ENCODE measurements at places on chromosomes 3 and 15. TPM values are rescaled to one million over a fixed set of nuclear protein-coding genes. Genes with fewer than 3 reads are reported as not detected.

GRCh38 chr3:155712008-155712407 is 32.9 kb downstream of the PLCH1 start:
- no peak for DNase-seq

DNA sequence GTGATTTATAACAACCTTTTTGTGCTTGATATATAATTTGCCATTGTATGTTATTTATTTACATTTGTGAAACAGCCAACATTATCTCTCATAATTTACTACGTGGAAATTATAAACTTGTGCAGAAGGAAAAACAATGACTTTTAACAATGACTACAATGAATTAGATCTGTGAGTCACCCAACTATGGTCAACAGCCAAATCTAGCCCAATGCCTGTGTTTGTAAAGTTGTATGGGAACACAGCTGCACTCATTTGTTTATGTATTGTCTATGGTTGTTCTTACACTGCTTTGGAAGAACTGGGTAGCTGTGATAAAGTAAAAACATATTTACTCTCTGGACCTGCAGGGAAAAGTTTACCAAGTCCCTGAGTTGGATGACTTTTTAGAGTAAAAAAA is 110.4 kb downstream of the OTOL1 start:
- DNase-seq, result no peak

DNA sequence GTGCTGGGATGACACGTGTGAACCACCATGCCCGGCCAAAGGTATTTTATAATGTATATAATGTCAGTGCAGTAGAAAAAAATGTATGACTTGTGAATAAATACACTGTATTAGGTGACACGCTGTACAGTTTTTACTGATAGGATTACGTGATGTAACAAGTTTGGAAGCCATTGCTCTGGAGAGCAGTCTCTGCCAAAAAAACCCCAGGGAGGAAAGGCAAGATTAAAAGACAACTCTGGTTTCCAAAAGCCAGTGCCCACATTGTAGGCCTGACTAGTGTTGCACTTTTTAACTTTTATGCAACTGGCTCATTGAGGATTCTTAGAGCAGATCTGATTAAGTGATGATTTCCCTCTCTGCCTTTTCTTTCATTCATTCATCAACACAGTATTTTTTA is 62.0 kb upstream of the SLC2A2 start:
- DNase-seq, result no peak

DNA sequence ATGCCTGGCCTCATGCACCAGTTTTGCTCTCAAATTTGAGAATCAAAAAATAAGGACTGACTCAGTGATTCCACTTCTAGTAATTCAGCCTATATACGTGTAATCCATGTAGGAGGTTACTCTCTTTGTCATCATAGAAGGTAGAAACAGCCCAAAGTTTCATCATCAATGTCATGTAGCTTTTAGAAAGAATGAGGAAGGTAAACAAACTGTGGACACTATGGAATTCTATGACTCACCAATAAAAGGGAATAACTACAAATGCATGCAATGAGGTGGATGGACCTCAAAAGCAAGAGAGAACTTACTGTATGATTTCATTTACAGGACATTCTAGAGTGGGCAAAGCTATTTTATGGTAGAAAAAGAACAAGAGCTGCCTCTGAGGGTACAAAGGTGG is 93.2 kb upstream of the LRIG1 start:
- DNase-seq, result no peak

DNA sequence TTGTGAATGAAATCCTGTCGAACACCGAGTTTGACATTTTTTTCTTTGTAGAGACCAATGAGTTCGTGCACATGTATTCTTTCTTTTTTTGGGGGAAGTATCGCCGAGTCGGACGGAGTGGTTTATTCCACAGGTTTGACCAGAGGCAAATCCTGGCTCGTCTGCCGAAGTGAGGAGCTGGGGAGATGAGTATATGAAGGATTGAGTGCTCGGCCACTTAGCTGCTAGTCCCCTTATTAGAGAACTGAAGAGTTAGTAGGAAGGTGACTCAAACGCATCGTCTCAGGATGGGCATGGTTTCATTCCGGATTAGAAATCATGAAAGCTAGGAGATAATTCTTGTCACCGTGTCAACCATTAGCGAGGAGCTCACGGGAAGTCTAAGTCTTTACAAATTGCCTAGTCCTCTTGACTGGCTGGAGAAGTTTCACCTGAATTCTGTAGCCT is 154.7 kb upstream of the GOLIM4 start:
- peak; percentile 28 for DNase-seq

- no peak for DNase-seq
Observed at GRCh38 chr3:365268-365667, 168.7 kb downstream of the CHL1 start.

- no peak for DNase-seq
Observed at GRCh38 chr3:61182662-61183061, 68.6 kb downstream of the FHIT start.

- no peak for DNase-seq
Observed at GRCh38 chr3:157067114-157067513, 92.8 kb downstream of the CCNL1 start.

DNA sequence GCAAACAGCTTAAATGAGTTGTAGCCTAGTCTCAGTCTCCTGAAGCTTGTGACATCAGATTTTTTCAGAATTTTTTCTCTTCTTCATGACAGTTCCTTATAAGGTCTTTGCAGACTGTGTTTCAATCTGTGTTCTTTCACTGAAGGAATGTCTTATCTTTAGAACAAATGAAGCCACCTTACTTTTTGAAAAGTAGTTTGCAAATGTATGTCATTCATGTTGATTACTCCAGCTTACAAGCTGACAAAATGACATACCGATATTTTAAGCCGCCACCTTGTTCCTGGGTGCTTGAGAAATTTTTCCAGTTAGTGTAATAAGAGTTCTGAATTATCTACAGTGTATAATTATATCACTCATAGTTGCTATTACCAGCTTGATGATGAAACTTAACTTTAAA is 57.0 kb downstream of the ASTE1 start:
- no peak for DNase-seq

DNA sequence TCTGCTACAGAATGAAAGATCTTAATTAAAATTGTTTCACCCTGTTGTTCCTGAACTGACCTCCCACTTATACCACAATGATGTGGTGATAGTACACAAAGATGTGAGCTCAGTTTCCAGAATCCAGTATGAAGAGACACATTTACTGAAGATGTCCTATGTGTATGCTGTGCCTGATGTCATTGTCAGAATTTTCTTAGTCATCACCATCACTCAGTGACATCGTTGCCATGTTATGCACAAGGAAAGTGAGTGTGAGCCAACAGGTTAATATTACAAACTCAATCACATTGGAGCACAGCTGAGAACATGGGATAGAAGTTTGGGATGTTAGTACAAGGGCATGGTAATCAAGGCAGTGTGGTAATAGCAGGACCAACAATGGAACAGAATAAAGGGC is 199.7 kb upstream of the CHRNA7 start:
- DNase-seq, result no peak

DNA sequence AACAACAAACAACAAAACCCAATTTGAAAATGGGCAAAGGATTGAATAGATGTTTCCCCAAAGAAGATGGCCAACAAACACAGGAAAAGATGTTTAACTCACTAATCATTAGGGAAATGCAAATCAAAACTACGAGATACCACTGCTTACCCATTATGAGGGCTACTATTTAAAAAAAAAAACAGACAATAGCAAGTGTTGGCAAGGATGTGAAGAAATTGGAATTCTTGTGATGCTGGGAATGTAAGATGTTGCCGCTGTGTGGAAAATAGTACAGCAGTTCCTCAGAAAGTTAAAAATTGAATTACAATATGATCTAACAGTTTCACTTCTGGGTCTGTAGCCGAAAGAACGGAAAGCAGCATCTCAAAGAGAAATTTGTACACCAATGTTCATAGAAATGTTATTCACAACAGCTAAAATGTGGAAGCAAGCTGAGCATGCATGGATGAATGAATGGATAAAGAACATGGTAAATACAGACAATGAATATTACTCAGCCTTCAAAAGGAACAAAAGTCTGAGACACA is 121.9 kb downstream of the CHSY1 start:
- no peak for DNase-seq

DNA sequence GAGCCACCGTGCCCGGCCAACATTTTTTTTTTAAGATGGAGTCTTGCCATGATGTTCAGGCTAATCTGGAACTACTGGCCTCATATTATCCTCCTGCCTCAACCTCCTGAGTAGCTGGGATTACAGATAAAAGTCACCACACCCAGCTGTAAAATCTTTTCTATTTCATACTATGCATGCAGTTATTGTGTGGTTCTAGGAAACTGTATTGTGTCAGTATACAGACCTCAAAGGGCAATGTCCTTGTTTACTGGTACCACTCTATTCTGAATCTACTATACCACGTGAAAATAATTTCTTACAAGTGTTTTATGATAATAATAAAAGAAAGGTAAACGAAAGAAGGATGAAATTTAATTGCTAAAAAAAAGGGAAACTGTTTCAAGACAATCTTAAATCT is 123.5 kb upstream of the PTX3 start:
- no peak for DNase-seq

GRCh38 chr3:160343132-160343531 is 55.9 kb downstream of the IFT80 start:
- peak; percentile 11 for DNase-seq

DNA sequence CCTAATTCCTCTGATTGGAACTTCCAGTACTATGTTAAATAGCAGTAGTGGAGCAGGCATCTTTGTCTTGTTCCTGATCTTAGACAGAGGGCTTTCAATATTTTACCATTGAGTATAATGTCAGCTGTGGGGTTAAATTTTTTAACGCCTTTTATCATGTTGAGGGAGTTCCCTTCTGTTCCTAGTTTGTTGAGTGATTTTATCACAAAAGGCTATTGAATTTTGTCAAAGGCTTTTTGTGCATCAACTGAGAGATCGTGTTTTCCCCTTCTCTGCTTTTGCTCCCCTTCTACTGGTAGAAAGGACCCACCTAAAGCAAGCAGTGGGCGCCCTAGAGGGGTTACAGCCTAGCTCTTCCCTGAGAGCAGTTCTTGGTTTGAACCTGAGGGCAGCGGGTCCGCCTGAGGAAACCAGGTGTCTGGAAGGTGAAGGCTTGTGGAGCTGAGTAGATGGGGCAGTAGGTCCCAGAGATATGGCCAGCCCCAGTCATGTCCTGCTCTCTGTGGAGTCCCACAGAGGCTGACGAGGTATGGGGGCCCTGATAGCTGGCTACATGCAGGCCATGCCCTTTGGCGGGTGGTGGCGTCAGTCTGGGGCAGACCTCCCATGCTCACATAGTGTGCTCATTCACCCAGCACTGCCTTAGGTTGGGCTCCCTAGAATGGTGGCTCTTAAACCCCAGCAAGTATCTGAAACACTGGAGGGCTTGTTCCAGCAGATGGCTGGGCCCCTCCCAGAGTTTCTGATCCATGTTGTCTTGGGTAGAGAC is 11.3 kb downstream of the HDAC11 start:
- no peak for DNase-seq

DNA sequence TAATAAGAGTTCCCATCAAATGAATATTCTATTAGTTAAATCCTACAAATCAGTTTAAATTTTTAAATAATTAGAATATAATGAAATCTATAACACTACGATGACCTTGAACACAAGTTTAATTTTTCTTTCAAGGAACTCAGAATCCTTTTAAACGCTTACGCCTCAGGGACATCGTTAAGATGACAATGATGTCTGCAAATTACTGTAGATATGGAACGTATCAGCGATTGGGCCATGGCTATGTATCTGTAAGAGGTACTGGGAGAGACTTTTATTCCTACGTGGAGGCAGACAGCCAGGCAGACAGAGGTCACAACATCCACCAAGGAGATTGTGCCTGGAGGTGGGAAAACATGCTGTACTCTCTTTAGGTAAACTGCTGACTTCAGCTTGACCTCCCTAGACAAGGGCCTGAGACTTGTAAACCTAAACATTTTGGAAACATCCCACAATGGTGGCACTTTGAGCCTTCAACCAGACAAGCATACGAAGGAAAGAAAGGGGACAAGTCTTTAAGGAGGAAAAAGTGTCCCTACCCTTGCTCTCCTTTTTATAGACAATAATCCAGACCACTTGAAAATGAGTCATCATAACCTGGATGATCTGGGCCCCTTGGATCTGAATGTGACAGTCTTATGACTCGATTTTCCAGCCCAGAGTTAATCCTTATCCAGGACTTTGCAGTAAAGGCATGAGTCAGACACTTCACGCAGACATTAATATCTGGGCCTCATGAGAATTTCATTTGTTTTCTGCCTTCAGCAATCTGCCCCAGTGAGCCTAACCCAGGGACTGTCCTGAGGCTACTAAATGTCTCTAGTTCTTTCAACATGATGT is 6.8 kb upstream of the LDHAL6B start:
- no peak for DNase-seq

- DNase-seq, result no peak
Observed at GRCh38 chr3:9169956-9170850, 79.2 kb downstream of the SRGAP3 start.

DNA sequence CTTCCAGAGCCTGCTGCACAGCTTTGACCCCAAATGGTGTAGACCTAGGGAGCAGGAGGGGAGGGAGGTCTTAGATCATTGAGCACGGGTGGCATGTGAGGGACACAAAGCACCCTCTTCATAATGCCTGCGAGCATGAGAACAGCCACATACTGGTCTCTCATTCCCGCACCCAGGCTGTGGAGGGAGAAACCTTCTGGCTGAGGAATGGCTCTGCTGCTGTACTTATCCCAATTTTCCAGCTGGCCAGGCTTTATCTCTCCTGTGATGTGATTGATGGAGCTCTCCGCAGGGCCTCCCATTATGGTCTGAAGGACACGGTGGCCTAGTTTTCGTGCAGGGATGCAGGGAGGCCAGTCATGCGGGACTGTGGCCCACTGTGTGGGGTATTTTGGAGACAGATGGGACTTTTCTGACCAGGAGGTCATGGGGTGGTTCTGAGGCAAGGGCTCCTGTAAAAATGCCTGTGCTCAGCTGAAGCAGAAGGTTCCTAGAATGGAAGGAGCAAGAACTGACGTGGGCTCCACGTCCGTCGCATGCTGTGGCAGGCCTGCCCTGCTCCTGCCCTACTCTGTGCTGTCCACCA is 251.5 kb downstream of the PLCL2 start:
- DNase-seq, result no peak

GRCh38 chr3:175989161-175989560 is 1130.0 kb downstream of the NAALADL2 start:
- DNase-seq, result no peak

- DNase-seq, result no peak
Observed at GRCh38 chr15:58862326-58862725, 71.2 kb downstream of the SLTM start.

Gene CASR
- not detected for total RNA-seq

Gene XIRP1
- 113 TPM for total RNA-seq

Gene NAALADL2
- total RNA-seq, result 76.0 TPM

Gene GOLGA8H
- 1.0 TPM for total RNA-seq

Gene POLR2M
- 307 TPM for total RNA-seq

Gene ACSBG1
- 1.5 TPM for total RNA-seq

Gene IMPG2
- total RNA-seq, result 2.1 TPM

Gene AQR
- total RNA-seq, result 32.7 TPM

Gene ZNF106
- total RNA-seq, result 328 TPM

Gene CIDEC
- total RNA-seq, result not detected

Gene CPEB1
- 1.1 TPM for total RNA-seq

Gene LRTM1
- total RNA-seq, result 84.2 TPM

Gene DLEC1
- total RNA-seq, result 0.10 TPM

All from tongue (tissue), 3 donors.